NCI-H446 (cell line): ENCODE measurements at places on chromosomes 13 and 19.
A peak's percentile ranks its signal among the peaks of the same experiment; 100 is the strongest.

- DNase-seq: no peak
Measured at GRCh38 chr13:40786568-40786996, 2.8 kb upstream of the SLC25A15 start.

DNA sequence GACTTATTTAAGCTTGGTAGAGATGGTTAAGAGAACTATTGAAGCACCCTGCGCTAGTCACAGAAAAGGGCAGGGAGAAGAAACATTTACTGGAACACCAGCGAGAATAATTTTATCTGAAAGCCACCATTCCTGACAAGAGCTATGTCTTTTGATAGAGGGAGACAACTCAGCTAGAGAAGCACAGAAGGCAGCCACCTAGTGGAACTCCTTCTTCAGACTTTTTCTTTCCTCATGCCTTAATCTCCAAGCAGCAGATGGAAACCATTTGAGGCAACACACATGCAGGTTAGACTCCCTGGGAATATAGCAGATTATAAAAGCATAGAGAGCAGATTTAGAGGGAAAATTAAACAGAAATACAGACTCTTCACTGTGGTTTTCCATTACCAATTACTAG, 813.4 kb downstream of the SLITRK6 start:
- no peak for DNase-seq

- DNase-seq: peak; percentile 85
Measured at GRCh38 chr19:12801466-12802266, at the start of the genes PRDX2 and THSD8. TSS of gene PRDX2 (minus strand) at chr19:12801800. CDS start at chr19:12801261, 539 bp downstream. TSS of gene THSD8 (plus strand) at chr19:12802069. CDS start at chr19:12802072, 3 bp downstream.

- DNase-seq: no peak
Measured at GRCh38 chr13:30895773-30896172, 10.3 kb upstream of the MEDAG start.

- DNase-seq: no peak
Measured at GRCh38 chr13:109615721-109616420, 170.5 kb downstream of the IRS2 start.

- DNase-seq: peak; percentile 28
Measured at GRCh38 chr19:18846862-18847548, 15.2 kb downstream of the UPF1 start.

GRCh38 chr13:72983085-72983768, 75.6 kb upstream of the KLF5 start:
- no peak for DNase-seq

DNA sequence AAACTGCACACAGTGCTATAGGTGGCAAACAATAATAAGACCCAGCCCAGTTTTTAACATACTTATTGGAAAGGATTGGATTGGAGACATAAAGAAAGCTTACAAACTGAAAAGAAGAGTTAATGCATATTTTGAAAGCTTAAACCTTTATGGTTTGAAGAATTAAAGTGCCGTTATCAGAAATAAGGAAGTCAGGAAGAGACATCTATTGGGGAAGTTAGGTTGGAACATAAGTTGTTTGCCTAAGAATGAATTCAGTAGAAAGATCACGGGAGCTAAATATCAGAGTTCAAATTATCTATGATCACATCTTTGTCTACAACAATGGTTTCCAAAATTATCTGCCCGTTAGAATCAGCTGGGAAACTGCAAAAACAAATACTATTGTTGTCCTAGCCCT, 767.9 kb downstream of the PCDH9 start:
- no peak for DNase-seq

GRCh38 chr13:80217614-80218456, 123.1 kb downstream of the SPRY2 start:
- DNase-seq: no peak

- peak; percentile 31 for DNase-seq
Measured at GRCh38 chr19:46728693-46729339, 11.9 kb upstream of the PRKD2 start.

- DNase-seq: no peak
Measured at GRCh38 chr13:34020388-34020787, 202.4 kb downstream of the RFC3 start.

- peak; percentile 46 for DNase-seq
Measured at GRCh38 chr19:45446944-45447343, 20.9 kb upstream of the FOSB start.

DNA sequence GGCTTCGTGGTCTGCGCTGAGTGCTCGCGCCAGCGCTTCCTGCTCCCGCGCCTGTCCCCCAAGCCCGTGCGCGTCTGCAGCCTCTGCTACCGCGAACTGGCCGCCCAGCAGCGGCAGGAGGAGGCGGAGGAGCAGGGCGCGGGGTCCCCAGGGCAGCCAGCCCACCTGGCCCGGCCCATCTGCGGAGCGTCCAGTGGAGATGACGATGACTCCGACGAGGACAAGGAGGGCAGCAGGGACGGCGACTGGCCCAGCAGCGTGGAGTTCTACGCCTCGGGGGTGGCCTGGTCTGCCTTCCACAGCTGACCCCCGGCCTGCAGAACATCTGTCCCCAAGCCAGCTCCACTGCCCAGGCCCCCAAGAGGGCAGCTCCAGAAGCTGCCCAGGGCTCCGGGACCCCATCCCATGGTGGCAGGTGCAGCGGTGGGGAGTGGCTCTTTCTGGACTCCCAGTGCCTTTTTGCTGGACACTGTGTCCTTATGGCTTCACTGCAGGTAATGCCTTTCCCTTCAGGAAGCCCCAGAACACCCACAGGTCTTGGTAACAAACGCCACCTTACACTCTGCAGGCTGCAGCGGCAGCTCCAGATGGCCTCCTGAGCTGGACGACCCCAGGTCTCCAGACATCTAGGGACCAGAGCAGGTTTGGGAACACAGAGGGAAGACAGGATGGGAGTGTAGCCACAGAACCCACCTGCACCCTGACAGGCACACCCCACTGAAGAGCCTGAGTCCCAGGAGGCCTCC, 9.3 kb downstream of the PLEKHF1 start:
- no peak for DNase-seq

- DNase-seq: no peak
Measured at GRCh38 chr19:49666120-49666444, 349 bp downstream of the BCL2L12 start.

DNA sequence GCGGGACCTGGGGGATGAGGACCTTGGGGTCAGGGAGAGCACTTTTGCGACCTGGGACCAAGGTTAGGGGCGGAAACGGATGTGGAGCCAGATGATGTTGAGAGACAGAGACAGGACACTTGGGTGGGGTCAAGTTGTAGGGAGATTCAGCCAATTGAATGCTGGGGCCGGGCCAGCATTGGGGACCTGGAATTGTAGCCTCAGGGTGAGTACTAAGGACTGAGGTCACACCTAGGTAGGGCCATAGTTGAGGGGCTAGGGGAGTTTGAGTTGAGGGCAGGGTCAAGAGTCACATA, 1.2 kb downstream of the ALKBH7 start:
- no peak for DNase-seq

DNA sequence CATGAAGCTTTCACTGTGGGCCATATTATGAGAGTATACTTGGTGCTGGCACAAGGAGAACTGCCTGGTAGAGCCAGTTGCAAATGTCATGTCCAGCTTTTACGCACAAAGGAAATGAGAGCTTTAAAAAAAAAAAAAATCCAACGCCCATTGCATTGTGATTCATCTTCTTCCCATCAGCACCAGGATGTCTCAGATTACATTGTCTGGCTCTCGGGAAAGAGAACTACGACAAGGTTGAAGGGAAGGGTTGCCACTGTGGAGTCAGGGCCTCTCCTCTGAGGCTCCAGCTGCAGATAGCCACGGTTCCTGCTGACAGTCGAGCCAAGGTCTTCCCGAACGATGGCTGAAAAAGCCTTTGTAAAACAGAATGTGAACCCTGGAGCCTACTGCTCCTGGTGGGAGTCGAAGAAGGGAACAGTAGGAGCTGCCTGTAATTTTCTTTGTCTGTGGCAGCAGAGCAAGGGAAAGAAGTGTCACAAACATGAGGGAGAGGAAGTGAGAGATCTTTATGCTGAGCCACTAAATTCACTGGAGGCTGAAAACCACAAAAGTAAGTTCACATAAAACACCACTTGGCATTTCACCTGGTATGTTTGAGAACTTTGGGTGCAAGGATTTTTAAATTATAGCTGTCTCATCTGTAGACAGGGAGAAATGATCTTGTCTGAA, 704.7 kb downstream of the DIAPH3 start:
- DNase-seq: no peak

DNA sequence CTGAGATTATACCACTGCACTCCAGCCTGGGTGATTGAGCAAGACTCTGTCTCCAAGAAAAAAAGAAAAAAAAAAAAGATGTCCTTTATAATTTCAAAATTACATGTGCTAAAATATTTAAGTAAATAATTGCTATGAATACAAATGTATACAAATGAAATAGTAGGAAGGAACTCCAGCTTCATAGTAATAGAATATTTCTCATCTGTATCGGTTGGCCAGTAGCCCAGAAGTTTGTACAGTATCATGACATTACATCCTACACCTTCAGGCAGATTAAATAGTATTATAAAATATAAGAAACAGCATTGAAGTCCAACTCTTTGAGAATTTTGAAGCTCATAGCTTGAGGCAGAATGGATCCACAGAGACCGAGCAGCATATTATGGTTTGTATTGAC, 36.5 kb upstream of the CLDN10 start:
- no peak for DNase-seq

GRCh38 chr13:29749401-29750182, 100.8 kb downstream of the UBL3 start:
- no peak for DNase-seq

- no peak for DNase-seq
Measured at GRCh38 chr19:5142725-5143097, 173.8 kb downstream of the KDM4B start.

DNA sequence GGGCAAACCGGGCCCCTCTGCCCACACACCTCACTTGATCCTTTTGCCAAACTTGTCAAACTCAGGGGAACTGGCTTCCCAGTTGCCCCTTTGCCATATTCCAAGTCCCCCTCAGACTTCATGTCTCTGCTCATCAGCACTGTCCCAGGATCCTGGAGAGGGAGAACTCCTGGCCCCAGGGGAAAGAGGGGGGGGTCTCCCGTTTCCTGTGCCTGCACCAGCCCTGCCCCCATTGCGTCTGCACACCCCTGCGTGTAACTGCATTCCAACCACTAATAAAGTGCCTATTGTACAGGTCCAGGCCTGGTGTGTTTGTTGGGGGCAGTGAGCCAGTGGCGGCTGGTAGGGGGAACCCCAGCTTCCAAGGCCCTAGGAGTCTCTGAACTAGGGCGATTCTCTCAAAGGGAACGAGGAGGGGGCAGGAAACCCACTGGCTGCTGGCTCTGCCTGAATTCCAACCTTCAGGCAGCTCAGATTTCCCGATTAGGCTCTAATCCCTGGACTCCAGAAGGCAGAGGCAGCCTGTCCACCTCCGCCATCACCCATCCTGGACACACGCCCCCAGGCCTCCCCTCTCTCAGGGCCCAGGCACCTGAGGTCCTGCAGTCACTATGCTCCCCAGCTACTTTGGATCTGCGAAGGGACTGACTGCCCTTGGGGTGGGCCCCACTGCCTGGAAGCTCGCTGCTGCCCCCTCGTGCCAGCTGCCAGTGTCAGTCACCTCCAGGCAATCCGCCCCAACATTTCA, 9.7 kb upstream of the ILF3 start:
- peak; percentile 76 for DNase-seq

GRCh38 chr19:51019544-51019925, at the start of gene KLK10:
TSS of gene KLK10 (minus strand) at chr19:51019709. CDS start at chr19:51019130, 579 bp downstream.
- no peak for DNase-seq

GRCh38 chr19:12465211-12465610, 19.4 kb downstream of the ZNF709 start:
- no peak for DNase-seq

DNA sequence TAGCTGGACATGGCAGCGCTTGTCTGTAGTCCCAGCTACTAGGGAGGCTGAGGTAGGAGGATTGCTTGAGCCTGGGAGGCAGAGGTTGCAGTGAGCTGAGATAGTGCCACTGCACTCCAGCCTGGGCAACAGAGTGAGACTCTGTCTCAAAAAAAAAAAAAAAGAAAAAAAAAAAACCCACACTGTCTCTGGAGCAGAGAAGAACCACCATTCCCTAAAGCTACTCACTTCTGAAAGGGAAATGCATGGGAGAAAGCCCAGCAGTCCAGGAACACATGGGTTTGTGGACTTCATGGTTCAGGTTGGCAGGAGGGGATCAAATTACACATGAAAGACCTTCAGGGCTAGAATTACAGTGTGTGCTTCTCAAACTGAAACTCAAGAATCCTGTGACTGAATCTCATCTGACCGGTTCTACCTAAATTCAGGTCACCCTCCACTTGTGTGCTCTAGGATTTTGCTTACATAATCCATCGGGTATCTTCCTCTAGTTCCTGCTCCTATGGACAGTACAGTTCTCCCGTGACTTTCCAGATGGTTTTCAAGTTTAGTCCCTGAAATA, 30.2 kb upstream of the CPB2 start:
- no peak for DNase-seq

DNA sequence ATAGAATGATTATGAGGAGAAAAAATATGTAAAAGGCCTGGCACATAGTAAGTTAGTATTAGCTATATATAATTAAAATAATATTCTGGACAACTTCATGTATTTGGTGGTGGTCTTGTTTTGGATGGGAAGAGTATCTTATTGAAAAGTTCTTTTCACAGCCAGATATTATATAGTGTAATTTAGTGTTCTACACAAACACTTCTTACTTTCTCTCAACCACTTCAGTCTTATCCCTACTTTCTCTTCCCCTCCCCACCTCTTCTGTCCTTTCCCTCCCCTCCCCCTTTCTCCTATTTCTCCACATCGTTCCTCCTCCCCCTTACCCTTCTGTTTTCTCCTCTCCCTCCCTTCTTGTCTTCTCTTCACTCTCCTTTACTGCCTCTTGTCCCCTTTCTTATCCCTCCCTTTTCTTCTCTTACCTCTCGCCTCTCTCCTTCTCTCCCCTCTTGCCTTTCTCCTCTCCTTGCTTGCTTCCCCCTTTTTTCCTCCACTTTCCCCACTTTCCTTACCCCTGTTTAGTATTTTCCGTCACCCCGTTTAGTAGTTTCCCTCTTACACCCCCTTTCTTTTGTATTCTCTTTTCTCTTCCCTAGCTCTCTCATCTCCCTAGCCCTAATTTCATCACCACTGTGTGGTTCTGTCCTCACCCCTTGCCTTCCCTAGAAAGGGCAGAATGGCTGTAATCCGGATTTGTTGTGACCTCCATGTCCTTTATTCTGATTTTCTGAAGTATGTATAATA, 107.2 kb upstream of the MLNR start:
- no peak for DNase-seq

DNA sequence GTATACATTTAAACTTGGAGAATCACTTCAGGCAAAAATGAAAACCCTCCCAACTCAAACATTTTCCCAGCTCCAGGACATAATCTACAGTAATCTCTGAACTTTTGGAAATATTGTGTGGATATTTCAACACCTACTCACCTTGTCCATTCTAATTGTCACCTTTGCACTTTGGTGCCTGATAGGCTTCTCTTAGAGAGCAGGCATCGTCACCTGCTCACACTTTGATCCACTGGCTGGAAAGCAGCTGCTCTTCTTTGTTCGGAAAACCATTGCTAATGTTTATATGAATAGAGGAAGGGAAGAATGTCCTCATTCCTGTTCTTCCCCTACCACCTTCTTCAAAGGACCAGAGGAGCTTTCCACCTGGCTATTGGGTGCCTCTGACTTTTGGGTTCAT, 411.2 kb downstream of the FGF9 start:
- DNase-seq: no peak

GRCh38 chr13:103134271-103134670, 68.1 kb upstream of the SLC10A2 start:
- no peak for DNase-seq
